Cardiac fibroblast (primary cell): ENCODE measurements at places on chromosomes 5 and 9.
A peak's percentile ranks its signal among the peaks of the same experiment; 100 is the strongest.

- DNase-seq = peak; percentile 12
These were observed 17.8 kb downstream of the PHF2 start for GRCh38 chr9:93594041-93594756.

- DNase-seq = no peak
These were observed 255.9 kb downstream of the PSAT1 start for GRCh38 chr9:78552802-78553201.

DNA sequence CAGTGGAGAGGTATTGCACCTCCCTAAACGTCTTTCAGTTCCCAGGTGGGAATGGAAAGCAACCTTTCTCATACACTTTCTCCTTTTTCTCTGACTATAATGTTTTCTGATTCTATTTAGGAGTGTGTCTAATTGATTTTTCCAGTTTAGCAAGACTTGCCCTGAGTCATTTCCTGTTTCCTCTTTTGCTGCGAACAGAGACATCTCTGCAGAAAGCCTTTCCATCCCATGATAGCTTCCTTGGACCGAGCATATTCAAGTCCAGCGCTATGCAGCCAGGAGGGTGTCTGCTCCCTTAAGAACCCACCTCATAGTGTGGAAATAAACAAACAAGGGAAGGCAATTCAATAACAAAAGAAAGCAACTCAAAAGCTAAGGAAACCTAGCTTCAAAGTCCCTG, 60.0 kb upstream of the CDH6 start:
- DNase-seq = peak; percentile 63

DNA sequence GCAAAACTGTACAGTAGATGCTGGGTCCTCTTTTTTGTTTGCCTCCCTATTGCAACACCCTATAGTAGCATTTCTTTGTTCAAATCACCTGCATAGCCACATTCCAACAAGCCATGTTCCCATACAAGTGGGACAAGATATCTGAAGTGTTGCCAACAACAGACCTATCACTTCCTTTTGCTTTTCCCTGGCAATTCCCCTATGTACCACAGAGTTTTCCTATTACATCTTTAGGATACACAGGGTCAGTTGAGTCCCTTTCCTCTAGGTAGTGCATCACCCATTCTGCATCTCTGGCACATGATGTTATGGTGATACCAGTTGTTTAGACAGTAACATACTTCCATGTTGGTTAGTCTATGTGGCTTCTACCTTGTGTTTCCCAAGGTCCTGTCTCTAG, 125.1 kb upstream of the FBXL7 start:
- no peak for DNase-seq

DNA sequence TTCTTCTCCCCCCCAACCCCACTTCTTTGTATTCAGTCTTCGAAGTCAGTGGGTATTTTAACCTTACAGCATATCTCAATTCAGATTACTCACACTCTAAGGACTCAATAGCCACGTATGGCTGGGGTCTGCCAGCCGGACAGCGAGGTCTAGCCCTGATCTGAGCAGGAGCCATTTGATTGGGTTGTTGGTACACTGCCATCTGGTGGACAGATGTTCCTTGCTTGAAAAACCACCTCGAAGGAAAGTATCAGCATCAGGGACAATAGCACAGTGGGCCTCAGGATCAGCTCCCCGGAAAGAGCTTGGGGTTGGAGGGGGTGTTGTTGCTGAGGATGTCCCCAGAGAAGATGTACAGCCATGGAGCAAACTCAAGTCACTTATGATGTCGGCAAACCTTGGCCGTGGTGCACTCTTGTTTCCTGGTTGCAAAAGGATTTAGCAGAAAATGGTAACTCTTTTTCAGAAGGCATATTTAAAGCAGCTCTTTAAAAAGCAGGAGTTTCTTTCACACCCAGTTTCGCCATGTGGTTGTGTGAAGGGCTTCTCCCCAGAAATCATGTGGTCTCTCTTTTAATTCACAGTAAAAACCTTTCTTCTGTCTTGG, 31.7 kb upstream of the KCNMB1 start:
- peak; percentile 81 for DNase-seq

- DNase-seq = no peak
These were observed 464.7 kb upstream of the COX7C start for GRCh38 chr5:86152988-86153560.

DNA sequence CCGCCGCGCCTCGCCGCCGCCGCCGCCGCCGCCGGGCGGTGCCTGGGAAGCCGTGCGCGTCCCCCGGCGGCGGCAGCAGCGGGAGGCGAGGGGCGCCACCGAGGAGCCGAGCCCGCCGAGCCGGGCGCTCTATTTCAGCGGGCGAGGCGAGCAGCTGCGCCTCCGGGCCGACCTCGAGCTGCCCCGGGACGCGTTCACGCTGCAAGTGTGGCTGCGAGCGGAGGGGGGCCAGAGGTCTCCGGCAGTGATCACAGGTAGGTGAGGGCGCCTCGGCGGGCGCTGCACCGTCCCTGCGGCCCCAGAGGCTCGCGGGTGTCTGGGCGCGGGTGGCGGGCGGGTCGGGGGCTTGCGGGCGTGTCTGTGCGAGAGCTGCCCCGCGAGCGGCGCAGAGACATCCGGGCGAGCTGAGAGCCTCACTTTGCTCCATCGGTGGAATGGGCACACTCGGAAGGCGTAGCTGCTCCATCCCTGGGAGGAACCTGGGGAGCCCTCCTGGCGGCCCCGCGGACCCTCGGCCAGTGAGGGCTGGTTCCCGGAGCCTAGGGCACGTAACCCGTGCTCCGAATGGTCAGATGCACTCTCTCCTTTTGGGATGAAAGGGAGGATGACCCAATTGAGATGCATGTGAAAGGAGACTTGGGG, 864 bp downstream of the PAPPA start:
- no peak for DNase-seq

- no peak for DNase-seq
These were observed 17.6 kb upstream of the RECK start for GRCh38 chr9:36018891-36019720.

DNA sequence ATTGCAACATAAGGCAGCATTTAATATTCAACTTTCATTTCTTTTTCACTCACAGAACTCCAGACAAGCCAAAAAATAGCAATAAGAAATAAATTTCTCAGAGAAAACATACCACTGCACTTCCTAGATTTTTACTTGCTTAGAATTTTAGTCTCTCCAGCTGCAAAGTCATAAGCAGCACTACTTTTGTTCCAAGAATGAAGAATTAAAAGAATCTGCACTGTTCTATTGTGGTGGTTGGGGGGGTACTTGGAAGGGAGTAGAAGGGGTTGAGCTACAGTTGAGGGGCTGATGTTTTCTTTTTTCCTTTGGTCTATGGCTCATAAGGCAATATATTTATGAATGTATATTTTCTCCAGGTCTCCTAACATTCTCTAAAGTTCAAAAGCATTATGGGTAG, 144.5 kb downstream of the KIAA0825 start:
- no peak for DNase-seq

DNA sequence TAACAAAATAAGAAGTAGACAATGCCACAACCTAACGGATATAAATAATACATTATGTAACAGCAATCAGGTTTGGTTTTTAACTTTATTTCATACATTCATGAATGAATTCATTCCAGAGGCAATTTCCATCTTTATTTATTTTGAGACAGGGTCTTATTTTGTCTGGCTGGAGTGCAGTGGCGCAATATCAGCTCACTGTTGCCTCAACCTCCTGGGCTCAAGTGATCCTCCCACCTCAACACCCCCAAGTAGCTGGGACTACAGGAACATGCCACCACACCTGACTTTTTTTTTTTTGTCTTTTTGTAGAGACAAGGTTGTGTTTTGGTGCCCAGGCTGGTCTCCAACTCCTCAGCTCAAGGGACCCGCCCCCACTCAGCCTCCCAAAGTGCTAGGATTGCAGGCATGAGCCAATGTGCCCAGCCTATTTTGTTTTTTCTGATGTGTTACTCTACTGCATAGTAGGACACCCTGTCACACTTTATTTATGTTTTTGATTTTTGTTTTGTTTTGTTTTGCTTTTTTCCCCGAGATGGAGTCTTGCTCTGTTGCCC, 26.3 kb upstream of the C5orf24 start:
- DNase-seq = no peak

DNA sequence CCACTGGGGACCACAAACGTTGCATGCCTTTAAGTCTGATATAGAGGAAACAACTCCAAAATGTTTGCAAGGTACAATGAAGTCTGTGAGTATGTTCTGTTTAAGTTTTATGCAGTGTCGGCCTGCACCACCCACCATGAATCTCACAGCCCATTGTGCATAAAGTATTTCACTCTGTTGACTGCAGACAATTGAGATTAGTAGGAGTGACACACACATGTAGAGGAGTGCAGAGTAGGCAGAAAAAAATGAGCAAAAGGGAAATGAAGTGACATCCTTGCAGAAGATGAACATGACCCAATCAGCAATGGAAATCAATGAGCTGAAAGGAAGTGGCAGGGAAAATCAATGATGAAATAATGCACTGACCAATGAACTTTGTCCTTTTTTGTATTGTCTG, 315.6 kb upstream of the PTPRD start:
- DNase-seq = no peak

GRCh38 chr9:38153152-38153909, 84.3 kb upstream of the SHB start:
- DNase-seq = no peak

- DNase-seq = no peak
These were observed 23.1 kb downstream of the FSTL4 start for GRCh38 chr5:133589286-133589685.

DNA sequence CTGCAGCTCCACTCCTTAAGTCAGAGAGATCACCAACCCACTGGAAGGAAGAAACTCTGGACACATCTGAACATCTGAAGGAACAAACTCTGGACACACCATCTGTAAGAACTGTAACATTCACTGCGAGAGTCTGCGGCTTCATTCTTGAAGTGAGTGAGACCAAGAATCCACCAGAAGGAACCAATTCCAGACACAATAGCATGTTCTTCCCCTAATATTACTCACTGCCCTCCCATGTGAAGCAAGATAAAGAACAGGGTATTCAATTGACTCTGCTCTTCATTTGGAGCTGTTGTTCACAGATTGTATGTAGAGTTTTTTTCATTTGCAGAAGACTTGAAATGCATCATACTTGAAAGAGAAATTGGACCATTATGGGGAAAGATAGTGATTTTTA, 10.8 kb downstream of the SAXO1 start:
- DNase-seq = no peak

GRCh38 chr5:163658702-163659567, 153.5 kb downstream of the MAT2B start:
- DNase-seq = no peak

- DNase-seq = no peak
These were observed at the start of gene IFNW1 for GRCh38 chr9:21141427-21141882. Gene IFNW1, minus strand, starts transcription at chr9:21141832. Its CDS starts 262 bp downstream, at chr9:21141570.

DNA sequence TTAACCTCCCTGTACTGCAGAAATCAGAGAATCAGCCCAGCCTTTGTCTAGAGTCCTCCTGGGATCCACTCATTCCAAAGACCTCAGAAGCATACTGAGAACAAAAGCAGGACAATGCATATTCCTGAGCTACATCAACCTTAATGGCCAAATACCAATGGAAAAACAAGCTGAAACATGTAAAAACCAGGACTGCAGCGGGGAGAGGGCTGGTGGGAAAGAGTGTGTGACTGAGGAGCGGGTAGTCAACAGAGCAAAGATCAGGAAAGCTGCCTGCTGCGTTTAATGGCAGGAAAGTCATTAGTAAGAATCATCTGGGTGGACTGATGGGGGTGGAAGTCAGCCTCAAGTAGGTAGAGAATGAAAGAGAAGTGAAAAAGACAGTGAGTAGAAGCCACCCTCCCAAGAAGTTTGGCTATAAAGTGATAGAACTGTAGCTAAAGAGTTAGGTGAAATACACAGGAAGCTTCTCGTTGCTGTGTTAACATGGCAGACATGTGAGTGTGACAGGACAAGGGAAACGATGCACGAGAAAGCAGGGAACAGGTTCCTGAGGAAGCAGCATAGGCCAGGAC, 88.1 kb downstream of the OTULIN start:
- DNase-seq = no peak

- no peak for DNase-seq
These were observed 21.8 kb upstream of the ORM1 start for GRCh38 chr9:114300846-114301797.

DNA sequence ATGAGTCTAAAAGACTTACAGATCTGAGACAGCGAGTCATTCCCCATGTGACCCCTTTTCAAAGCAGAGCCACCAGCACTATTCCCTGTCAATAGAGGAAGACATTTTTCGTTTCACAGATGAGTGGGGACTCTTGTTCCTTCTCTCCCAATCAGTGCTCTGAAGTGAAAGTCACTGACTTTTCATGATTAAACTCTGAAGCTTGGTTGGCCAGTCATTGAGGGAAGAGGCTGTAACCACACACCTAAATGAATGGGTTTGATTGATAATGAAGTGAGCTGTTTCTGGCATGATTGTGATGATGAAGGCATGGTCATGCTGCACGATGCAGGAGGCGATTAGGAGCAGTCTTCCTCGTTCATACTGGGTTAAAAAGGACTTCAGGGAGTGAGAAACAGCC, 171.9 kb downstream of the ZNF462 start:
- no peak for DNase-seq

- DNase-seq = peak; percentile 74
These were observed 2.1 kb upstream of the NFIB start for GRCh38 chr9:14315875-14316601.

DNA sequence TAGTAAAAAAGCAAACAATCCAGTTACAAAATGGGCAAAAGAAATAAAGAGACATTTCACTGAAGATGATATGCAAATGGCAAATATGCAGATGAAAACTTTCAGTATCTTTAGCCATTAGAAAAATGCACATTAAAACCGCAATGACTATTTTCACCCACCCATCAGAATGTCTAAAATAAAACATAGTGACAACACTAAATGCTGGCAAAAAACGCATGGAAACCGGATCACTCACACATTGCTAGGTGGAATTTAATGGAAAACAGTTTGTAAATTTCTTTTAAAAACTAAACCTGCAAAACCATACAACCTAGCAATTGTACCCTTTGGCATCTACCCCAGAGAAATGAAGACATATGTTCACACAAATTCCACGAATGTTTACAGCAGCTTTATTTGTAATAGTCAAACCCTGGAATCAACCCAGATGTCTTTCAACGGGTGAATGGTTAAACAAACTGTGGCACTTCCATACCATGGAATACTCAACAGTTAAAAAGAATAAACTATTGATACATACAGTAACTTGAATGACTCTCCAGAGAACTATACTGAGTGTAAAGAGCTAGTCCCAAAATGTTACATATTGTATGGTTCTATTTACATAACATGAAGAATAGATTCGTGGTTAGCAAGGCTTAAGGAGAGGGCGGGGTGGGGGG, 17.2 kb upstream of the PAM start:
- no peak for DNase-seq

GRCh38 chr5:149298842-149299404, 27.3 kb downstream of the AFAP1L1 start:
- no peak for DNase-seq

- no peak for DNase-seq
These were observed 37.3 kb upstream of the PRDM12 start for GRCh38 chr9:130627051-130627450.

DNA sequence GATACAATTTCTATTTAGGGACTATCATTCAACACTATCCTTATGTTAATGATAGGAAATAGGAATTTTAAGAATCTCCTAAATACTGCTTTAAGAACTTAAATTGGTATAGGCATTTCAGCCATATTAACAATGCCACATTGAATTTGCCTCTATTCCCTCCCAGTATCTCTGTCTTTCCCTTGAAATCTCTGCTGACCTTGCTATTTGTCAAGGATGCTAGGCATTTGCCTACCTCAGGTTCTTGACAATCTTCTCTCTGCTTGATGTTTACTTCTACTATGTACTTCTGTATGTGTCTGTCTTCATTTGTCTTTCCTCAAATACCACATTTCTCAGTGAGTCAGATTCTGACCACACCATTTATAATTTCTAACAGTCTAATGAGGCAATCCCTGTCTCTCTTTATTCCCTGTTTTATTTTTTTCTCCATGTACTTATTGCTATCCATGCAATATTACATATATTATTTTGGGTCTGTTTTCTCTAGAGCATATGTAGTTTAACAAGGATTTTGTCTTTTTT, 1461.4 kb upstream of the CDH9 start:
- DNase-seq = no peak
